Kidney (tissue), 22 donors: ENCODE measurements at places on chromosomes 3 and 15. TPM values are rescaled to one million over a fixed set of nuclear protein-coding genes. Genes with fewer than 3 reads are reported as not detected.

- H3K4me3 ChIP-seq: no peak overlapping the region
- no peak overlapping the region for H3K27ac ChIP-seq
- no peaks in the 10 kb centered on the region for H3K27me3 ChIP-seq
- no peak for DNase-seq
- no peaks in the 10 kb centered on the region for H3K36me3 ChIP-seq
These were observed 153.8 kb downstream of the RAP2B start for GRCh38 chr3:153315781-153316180.

TMEM40 gene
- not detected for total RNA-seq

DNA sequence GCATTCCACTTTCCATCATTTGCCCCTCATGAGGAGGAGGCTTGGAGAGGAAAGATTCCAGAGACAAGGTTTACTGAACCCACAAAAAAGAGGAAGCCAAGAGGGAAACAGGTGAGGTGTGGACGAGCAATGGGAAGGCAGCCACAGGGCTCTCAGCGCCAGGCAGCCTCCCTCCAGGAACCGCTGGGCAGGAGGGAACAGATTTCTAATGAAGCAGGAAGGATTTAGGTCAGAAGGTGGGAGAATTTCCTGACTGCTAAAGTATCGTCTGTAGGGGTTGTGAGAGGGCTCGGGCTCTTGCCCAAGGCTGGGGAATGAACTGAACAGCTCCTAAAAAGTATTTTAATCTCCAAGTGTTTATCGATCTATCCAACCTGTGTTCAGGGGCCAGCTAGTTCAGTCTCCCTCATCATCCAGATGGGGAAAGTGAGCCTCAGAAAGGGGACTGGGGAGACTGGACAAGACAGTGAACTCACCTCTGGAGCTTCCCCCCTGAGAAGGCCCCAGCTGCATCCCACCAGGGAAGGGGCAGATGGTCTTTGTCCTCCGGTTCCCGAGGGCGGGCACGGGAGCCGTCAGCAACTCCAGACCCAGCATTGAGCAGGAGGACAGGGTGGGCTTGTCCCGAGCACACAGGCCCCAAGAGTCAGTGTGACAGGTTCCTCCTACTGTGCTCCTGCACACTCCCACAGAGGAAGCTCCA, 10.5 kb downstream of the LOXL1 start:
- peaks cover 8% of the 10 kb centered on the region for H3K4me1 ChIP-seq
- no peaks in the 10 kb centered on the region for H3K27me3 ChIP-seq
- H3K27ac ChIP-seq: no peak overlapping the region

- no peaks in the 10 kb centered on the region for H3K4me1 ChIP-seq
- no peaks in the 10 kb centered on the region for H3K27me3 ChIP-seq
- no peak for DNase-seq
- no peaks in the 10 kb centered on the region for H3K36me3 ChIP-seq
- H3K27ac ChIP-seq: no peak overlapping the region
These were observed 187.1 kb downstream of the FMN1 start for GRCh38 chr15:33007303-33007855.

DNA sequence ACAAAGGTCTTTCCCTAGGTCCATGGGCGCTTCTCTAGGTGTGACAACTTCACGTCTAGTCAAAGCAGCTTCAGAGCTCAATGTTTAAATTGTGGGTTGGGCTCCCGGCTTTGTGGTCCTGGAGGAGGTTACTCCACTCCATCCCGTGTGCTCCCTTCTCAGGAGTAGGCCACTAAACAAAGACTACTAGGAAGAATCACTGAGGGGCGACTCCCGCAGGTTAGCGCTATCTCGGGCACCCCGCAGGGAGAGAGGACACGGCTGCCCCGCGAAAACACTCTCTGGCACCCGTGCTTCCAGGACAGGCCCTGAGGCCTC, 500 bp downstream of the PARP6 start:
- no peaks in the 10 kb centered on the region for H3K27me3 ChIP-seq
- peak overlapping the region; percentile 85 for H3K27ac ChIP-seq
- no peaks in the 10 kb centered on the region for H3K4me1 ChIP-seq
- H3K4me3 ChIP-seq: peak overlapping the region; percentile 80
- DNase-seq: no peak

DNA sequence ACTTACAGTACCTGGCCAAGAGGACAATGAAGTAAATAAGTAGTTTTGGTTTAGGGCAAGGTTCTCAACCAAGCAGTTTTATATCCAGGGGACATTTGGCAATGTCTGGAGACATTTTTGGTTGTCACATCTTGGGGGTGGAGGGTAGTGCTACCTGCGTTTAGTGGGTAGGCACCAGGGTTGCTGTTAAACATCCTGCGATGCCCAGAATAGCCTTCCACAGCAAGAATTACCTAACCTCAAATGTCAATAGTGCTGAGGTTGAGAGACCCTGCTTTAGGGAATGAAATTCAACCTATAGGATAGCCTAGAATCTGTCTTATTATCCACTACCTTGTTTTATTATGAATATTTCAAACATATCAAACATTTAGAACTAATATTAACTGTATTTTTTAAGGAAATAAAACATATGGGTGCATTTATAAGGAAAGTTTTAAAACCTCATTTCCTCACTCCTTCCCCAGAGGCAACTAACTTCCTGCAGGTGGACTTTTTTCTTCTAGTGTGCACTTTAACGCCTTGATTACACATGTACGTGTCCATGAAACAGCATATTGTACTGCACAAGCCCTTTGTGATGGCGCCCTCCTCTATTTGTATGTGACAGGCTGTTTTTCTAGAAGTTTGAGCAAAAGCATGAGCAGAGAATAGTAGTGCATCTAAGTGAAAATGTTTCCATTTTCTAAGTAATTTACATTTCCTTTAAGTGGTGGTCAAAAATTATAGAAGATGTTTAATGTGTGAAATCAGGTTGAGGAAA, 57.1 kb downstream of the TRAK1 start:
- H3K4me3 ChIP-seq: no peak overlapping the region
- H3K27ac ChIP-seq: no peak overlapping the region
- H3K36me3 ChIP-seq: no peaks in the 10 kb centered on the region
- no peaks in the 10 kb centered on the region for H3K27me3 ChIP-seq

DNA sequence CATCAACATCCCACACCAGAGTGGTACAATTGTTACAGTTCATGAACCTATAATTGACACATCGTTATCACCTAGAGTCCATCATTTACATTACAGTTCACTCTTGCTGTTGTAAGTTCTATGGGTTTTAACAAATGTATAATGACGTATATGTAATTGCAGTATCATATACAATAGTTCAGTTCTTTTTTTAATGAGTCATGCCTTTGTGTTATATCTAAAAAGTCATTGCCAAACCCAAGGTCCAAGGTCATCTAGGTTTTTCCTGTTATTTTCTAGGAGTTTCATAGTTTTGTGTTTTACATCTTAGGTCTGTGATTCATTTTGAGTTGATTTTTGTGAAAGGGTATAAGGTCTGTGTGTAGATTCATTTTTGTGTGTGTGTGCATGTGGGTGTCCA, 160.9 kb upstream of the GALNT15 start:
- H3K4me1 ChIP-seq: no peaks in the 10 kb centered on the region
- no peaks in the 10 kb centered on the region for H3K36me3 ChIP-seq
- H3K4me3 ChIP-seq: no peak overlapping the region
- H3K27me3 ChIP-seq: no peaks in the 10 kb centered on the region
- no peak overlapping the region for H3K27ac ChIP-seq

A4GNT gene
- total RNA-seq: not detected

- no peaks in the 10 kb centered on the region for H3K4me1 ChIP-seq
- no peak overlapping the region for H3K27ac ChIP-seq
- no peak overlapping the region for H3K4me3 ChIP-seq
- no peaks in the 10 kb centered on the region for H3K27me3 ChIP-seq
- H3K36me3 ChIP-seq: peaks cover 3% of the 10 kb centered on the region
- no peak for DNase-seq
These were observed 38.4 kb downstream of the MEIS2 start for GRCh38 chr15:37061996-37062395.

DNA sequence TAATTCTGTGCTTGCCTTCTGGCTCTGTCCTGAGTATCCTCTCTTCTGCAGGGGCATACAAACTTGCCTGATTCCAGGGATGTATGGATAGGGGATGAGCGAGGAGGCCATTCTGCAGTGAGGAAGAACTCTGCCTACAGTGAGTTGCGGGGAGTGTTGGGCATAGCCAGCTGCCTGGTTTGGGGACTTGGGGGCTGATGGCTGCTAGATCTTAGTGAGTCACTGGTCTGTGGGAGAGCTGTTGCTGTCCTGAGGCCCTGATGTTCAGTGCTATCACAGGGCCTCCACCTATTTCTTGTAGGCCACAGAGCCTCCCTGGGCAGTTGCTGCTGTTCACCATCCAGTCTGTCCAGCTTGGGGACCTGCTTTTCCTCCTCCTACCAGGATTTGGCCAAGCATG, 20.3 kb downstream of the CDAN1 start:
- no peaks in the 10 kb centered on the region for H3K4me1 ChIP-seq
- no peaks in the 10 kb centered on the region for H3K36me3 ChIP-seq
- no peak overlapping the region for H3K4me3 ChIP-seq
- no peaks in the 10 kb centered on the region for H3K27me3 ChIP-seq
- H3K27ac ChIP-seq: no peak overlapping the region
- DNase-seq: no peak

GRCh38 chr15:52912172-52912571, 122.0 kb upstream of the ONECUT1 start:
- peak; percentile 65 for DNase-seq
- no peaks in the 10 kb centered on the region for H3K27me3 ChIP-seq
- H3K36me3 ChIP-seq: no peaks in the 10 kb centered on the region
- no peak overlapping the region for H3K27ac ChIP-seq

- no peak for DNase-seq
- H3K4me1 ChIP-seq: peaks cover 14% of the 10 kb centered on the region
- no peak overlapping the region for H3K4me3 ChIP-seq
- no peaks in the 10 kb centered on the region for H3K27me3 ChIP-seq
These were observed 60.6 kb downstream of the TCF12 start for GRCh38 chr15:56978898-56979662.
